ENCODE measurements at places on chromosomes 3 and 15.

DNA sequence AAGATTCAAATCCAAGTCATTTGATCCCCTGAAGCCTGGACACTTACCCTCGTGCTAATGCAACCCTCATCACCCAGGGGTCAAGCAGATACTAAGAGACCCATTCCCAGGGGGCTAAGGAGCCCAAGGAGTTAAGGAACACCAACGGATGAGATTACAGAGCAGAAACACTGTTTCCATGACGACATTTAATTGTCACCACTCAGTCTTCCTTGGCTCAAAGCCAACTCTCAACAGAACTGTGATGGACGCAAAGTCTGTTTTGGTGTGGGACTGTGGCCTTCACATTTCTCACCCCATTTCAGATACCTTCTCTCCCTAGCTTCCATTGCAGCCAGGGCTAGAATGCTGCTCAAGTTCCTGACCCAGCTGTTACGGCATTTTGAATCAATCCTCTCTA, 383.5 kb upstream of the WNT5A start:
- DNase-seq, result no peak

GRCh38 chr3:151871639-151872468, 1.6 kb upstream of the SUCNR1 start:
- DNase-seq, result no peak

- DNase-seq, result no peak
These were observed 100.5 kb upstream of the NECTIN3 start for GRCh38 chr3:110971010-110971601.

DNA sequence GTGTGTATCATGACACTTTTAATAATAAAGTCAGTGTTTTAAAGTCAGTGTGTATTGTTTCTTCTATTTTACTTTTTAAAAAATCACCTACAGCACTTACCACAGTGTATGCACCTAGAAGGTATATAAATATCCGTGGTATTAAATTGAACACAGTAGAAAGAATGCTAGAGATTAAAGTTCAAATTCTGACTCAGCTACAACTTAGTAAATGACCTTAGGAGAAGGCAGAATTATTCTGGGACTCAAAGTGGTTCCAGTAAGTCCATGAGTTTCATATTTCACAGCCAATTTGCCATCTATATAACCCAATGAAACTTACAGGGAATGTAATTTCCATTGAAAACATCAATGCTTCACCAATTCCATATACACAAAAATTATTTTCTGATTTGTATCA, 52.7 kb upstream of the MAP4 start:
- DNase-seq, result no peak

DNA sequence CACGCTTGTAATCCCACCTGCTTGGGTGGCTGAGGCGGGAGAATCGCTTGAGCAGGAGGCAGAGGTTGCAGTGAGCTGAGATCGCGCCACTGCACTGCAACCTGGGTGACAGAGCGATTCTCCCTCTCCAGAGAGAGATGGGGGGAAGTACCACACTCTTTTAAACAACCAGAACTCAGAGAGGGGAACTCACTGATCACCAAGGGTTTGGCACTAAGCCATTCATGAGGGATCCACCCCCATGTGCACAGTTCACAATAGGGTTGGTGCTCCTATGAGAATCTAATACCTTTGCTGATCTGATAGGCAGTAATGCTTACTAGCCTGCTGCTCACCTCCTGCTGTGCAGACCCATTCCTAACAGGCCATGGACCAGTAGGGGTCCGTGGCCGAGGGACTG, 51.6 kb downstream of the QTRT2 start:
- DNase-seq, result no peak

DNA sequence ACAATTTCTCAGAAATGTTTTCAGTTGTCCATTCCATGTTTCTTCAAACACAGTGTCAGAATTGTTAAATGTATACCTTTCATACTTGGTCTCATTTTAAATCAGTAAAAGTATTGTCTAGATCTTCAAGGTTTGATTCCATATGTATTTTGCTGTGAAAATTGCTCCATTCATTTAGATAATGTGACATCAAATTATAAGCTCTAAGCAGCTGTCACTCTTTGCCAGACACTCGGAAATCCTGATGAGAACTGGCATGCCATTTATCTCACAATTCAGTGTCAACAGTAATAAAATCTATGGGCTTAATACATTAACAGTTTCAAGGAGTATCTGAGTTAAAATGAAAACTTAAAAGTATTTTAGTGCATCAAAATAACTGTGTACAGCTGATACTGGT, 1025.3 kb upstream of the EPHA6 start:
- no peak for DNase-seq

DNA sequence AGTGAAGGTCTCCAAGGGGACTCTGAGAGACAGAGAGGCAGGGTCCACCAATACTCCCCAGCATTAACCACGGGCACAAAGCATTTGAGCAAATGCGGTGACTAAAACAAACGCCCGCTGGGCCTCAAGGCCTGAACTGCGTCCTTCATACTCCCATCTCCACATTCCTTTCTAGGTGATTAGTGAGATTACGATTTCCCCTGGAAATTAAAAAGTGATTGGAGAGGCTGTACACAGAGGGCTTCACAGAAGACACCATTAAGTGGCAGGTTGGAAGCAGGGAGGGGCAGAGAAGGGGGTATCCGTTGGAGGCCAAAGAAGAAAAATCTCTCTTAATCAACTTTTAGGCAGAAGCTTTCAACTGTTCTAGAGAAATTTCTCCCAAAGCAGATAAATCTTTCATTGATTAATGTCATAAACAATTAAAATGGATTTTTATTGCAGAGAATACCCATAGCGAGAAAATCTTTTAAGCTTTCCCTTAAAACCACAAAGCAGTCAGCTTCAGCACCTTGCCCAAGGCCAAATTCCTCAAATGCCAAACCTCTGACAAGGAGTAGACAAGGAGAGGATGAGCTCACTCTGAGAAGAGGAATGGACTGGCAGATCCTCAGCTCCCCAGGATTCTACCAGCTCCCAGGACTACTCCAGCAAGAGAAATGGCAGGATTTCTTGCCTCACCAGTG, 38.2 kb downstream of the MB21D2 start:
- no peak for DNase-seq

GRCh38 chr15:38687775-38688495, 123.3 kb upstream of the RASGRP1 start:
- DNase-seq, result no peak

DNA sequence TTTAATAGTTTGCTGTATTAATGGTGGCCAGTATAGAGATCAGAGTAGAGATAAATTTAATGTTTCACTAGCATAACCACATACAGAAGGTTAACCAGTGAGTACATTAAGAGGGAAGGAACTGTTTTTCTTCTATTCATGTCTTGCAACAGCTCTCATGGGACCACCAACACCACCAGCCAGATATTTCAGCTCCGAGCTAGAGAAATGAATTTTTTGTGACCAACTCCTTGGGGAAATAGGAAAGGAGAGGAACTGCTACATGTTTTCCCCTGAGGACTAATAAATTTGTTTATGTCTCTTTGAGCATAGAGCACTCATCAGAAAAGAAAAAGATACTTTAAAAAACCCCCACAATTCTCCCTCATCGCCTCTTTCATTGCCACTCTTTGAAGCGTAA, 247.5 kb downstream of the MBNL1 start:
- DNase-seq, result no peak

DNA sequence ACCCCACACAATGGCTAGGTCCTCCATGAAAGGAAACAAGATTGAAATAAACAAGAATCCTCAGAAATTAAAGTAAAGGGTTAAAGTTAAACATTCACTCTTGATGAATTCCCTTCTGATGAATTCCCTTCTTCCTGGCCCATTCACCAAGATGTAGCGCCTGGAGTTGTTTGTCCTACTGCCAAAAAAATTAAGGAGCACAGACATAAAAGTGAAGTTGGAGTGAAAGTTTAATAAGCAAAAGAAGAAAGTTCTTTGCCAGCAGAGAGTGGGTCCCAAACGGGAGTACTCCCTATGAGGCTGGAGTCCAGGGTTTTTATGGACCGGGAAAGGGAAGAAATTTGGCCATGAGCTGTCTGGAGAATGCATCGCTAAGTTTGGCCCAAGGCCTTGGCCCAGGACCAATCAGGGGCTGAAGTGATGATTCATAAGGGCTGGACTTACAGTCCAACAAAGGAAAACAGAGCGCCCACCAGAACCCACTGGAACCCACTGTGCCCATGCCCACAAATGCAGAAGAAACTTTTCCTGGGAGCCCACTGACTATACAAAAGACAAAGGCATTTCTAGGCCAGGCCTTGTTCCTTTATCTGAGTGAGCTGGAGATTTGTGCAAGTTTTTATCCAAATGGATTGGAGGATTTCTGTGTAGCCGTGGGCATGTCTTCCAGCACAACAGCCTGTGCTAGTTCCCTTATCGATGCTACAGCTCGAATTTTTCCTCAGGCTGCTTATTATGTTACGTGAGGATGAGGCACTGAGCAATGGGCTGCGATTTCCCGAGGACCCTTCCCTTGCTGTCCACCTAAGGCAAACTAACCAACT, 1561.6 kb downstream of the OTOL1 start:
- no peak for DNase-seq

- no peak for DNase-seq
These were observed 39.8 kb downstream of the CCDC12 start for GRCh38 chr3:46936733-46937250.

- DNase-seq, result no peak
These were observed 55.8 kb downstream of the GASK1A start for GRCh38 chr3:43034911-43035310.

GRCh38 chr15:74055804-74056203, 26.5 kb downstream of the GOLGA6A start:
- DNase-seq, result no peak

DNA sequence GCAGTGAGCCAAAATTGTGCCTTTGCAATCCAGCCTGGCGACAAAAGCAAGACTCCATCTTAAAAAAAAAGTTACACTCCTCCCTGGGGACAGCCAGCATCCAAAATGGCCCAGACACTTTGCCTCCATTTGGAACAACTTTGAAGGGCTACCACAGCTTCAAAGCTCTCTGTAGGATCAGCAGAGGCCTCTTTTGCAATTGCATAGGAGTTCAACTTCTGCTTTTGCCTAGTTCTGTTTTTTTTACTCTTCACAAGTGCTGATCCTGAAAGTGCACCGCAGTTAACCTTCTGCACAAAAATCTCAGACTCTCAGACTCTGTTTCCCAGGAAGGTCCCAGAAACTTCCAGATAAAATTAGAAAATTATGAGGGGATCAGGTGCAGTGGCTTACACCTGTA, 25.2 kb upstream of the SLC4A7 start:
- no peak for DNase-seq

- no peak for DNase-seq
These were observed 121.7 kb upstream of the DLG1 start for GRCh38 chr3:197420115-197420514.

GRCh38 chr3:49112262-49112661, 7.7 kb upstream of the QARS1 start:
- no peak for DNase-seq

DNA sequence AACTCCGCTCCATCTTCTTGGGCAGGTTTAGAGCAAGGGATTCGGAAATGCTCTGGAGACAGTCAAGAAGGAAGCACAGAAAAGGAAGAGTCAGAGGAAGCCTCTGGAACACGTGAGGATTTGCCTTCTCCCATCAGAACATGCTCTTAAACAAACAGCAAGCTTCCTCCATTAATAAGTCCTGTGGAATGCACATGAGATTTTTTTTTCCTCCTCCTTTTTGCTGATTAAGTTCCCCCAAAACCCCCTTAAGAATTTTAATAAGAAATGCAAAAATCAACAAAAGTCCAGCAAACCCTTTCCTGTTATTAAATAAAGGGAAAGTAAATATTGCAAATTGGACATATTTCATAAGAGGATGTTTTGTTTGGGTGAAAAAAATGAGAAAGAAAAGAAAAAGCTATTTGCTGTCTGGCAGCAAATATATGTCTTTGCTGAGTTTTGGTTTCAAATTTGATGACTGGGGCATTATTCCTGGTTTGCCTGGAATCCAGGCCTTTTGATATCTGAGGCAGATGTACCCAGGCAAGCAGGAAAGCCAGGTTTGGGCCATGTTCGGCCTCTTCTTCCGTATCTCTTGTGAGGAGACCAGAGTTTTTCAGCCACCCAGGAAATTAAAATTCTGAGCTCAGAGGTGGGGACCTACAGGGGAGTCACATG, 7.9 kb upstream of the TSEN2 start:
- DNase-seq, result no peak

- no peak for DNase-seq
These were observed 108.5 kb downstream of the GLDN start for GRCh38 chr15:51450001-51450400.

DNA sequence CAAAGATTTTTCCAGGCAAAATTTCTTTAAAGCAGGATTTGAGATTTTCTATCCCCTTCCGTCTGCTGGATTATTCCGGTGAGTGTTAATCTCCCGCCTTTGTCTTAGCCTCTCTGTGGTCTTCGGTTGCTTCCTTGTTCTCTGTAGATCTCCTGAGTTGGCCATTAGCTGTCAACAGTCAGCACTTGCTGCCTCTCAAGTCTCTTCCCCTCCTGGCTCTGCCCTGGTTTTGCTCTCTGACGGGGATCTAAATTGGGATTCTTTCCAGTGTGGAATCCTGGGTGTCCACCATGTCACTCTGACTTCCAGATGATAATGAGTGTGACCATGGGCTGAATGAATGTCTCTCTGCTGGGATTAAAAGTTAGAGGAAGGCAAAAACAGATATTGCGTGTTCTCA, 121.5 kb downstream of the IGF1R start:
- no peak for DNase-seq

DNA sequence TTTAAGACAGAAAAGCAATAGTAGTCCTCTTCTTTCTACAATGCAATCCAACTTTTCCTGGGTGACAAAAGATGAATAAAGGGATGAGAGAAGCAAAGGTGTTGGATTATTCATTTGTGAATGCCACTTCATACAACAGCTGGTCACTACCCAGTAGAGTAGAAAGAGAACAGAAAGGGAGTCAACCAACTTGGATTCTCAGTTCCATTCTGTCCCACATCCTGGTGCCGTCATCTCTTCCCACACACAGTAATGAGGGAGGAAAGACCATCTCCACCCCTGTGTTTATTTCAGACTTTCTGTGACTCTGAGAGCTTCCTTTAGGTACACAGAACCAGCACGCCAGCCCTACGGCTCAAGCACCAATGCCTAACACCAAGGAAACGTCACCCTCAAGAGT, 71.0 kb downstream of the FOXP1 start:
- DNase-seq, result no peak

DNA sequence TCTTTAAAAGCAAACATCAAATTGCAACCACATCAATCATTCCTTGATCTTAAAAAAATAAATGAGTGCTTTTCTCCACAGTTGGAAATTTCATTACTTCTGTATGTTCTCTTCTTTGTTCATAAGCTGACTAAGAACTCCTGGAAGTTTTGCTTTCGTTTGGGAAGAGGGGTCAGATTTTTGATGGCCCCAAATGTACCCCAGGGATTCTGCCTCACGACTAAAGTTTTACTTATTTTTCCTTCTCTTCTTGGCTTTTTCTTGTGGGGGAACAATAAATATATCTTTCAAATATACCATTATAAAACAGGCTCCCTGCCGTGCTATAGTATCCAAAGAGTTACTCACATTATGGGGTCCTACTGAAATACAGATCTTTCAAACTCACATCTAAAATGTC, 215.0 kb upstream of the CDIN1 start:
- no peak for DNase-seq

- no peak for DNase-seq
These were observed 34.9 kb upstream of the ACAD9 start for GRCh38 chr3:128844502-128844901.

- peak; percentile 39 for DNase-seq
These were observed 2.1 kb downstream of the ALCAM start for GRCh38 chr3:105368566-105369499.

GRCh38 chr3:62142331-62143085, 230.8 kb downstream of the FEZF2 start:
- DNase-seq, result no peak

All from NCI-H524 treated with DMSO at 0.1 percent for 48 hours (cell line).